ENCODE measurements at places on chromosomes 13 and 19.

- no peak for DNase-seq
These were observed 20.2 kb downstream of the CHAMP1 start for GRCh38 chr13:114334305-114335053.

GRCh38 chr19:44845286-44845611 is 848 bp upstream of the NECTIN2 start:
- DNase-seq: no peak

DNA sequence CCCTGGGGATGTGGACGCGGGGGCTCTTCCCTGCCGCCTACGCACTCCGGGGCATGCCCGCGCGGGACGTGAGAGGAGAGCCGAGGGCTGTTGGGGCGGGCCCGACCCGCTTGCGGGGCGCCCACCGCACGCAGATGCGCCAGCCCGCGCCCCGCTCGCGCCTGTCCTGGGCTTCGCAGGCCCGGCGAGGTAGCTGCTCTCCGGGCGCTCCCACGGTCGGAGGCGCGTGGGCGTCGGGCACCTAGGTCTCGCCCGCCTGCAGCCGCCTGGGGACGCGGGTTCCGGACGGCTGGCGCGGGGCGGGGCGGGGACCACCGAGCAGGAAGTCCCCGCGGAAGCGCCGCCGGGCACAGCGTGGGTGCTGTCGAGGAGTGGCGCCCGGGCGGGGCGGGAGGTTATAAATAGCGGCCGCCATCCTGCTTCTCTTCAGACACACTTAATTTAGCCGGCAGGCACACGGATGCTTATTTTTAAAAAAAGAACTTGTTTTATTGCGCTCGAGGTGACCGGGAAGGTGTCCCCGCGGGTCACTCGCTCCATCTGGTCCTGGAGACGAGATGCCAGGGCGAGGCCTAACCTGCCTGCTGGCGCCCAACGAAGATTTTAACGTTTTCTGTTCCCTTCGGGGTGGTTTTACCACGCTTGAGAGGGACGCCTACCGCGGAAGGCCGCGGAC is 561 bp upstream of the GJA3 start:
- no peak for DNase-seq

DNA sequence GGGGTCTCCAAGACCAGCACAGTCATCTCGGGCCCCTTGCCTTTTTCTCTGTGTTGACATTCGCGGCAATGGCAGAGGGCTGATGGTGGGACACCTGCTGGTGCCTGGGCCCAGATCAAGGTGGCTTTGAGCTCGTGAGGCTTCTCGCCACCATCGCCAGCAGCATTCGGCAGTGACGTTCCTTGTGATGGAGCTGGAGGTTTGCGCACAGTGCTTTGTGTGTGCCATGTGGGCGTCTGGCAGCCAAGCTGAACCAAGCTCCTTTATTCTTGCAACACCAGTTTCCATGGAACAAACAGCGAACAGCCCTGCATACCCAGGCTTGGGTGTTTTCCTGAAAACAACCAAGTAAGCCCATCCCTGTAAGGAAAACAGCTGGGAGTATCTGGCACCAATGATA is 9.1 kb upstream of the TMEM255B start:
- DNase-seq: no peak

DNA sequence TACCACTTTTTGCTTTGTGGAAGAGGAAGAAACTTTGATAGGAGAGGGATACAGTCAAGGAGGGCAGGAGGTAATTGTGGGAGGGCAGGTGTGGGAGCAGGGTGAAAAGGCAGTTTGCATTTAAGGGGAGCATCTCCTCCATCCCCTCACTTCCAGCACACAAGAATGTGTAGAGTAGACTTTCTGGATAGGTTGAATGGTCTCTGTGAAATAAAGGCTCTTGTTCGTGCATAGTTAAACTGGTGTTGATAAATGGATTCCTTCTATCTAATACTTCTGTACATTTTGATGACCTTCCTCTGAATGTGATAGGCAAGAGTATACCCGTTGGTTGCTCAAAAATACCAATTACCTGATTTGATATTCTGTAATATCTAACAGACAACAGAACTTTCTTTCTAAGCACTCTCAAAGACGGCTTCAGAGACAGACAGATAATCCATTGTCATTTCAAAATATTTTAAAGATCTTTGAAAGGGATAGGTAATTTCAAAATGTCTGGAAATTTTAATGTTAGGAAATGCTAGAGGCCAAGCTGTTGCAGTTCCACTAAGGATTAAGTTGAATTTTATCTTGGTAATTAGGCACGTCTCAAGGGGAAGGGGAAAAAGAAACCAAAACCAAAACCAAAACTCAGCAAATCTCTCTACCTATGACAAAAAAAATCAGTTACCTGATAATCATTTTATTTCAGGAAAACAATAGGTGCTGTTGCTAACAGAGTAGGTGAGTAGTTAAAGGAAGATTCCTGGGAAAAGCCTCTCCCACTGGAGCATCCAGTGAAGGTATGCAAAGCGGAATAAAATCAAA is 302.6 kb downstream of the COG6 start:
- no peak for DNase-seq

DNA sequence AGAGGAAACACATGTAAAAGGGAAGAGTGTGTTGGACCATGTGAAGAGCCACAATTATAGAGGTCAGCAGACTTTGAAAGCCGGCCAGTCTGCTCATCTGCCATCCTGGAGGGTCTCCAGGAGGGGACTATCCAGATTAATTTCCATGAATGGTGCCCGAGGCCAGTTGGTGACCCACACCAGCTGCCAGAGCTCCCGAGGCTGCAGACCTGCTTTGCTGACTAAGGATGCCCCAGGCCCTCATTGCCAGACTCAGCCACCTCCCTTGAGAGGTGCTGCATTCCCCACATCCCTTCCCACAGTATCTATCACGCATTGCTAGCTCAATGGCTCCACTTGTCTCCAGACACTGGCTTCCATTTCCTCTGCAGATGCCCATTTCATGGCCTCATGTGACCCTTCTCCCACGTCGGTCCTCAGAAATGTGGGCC is 110.3 kb downstream of the NALCN start:
- DNase-seq: no peak

DNA sequence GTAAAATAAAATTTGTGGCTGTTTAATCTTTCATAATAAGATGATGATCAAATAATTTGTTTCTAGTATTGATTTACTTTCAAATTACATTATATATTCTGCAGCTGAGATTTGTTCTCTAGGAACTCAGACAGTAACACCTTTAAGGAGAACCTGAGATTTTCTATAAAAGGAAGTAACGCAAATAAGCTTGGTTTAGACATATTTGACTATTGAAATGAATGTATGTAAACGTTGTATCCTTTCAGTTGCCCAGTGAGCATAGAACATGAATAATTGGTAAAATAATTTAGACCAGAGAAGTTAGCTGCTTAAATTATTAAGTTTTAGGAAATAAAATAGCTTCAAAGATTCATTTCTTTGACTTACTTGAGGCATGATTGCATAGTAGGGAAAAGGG is 3.1 kb downstream of the CDK8 start:
- no peak for DNase-seq

- DNase-seq: no peak
These were observed 150.3 kb upstream of the GPR12 start for GRCh38 chr13:26910754-26911465.

GRCh38 chr13:87172166-87172835 is 498.9 kb upstream of the SLITRK5 start:
- no peak for DNase-seq

DNA sequence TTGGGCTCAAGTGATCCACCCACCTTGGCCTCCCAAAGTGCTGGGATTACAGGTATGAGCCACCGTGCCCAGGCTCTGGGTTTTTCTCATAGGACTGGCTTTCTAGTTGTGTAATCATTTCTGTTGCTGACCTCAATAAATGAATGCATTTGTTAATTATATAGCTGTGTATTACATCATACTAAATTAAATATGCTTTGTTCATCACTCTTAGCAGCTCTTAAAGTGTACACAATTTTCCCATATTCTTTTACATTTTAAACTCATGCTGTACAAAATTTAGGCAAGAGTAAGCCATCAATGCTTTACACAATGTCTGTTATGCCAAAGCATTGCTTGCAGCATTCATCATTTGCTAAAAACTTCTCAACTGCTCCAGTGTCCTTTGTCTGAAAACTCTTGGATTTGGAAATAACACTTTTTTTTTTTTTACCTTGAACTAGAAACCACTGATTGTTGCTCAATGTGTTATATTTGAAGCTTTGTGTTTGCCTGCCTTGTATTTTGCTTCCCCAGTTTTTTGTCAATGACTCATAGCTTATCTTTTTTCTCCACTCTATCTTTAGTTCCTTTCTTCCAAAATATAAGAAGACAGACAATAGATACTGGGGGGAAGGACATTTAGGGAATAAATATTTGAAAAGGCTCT is 31.4 kb downstream of the CCDC122 start:
- no peak for DNase-seq

Data from cortex of kidney (tissue), 1 donor.